ENCODE measurements at places on chromosomes 6 and 20. TPM values are rescaled to one million over a fixed set of nuclear protein-coding genes. Genes with fewer than 3 reads are reported as not detected.

DNA sequence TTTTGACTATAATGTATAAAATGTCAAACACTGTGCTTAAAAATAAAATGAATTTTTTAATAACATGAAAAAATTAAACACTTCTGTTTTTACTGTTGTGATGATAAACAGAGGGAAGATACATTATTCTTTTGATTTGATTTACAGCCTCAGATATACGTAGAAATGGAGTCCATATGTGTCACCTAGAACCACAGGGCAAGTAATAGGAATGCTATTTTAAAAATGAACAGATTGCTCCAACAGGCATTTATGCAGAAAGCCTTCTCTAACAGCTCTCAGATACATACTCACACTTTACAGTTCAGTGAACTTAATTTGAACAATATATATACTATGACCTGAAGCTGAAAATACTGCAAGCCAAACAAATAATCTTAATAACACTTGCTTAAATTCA, 1551.0 kb downstream of the GRIK2 start:
- no peaks in the 10 kb centered on the region for H3K4me1 ChIP-seq
- H3K27me3 ChIP-seq = no peaks in the 10 kb centered on the region
- H3K36me3 ChIP-seq = no peaks in the 10 kb centered on the region
- DNase-seq = no peak
- H3K4me3 ChIP-seq = no peak overlapping the region

FKBP1A gene
- total RNA-seq = 90.1 TPM

SIRPA gene
- total RNA-seq = 42.9 TPM

GRCh38 chr6:143542888-143543287, 31.4 kb upstream of the FUCA2 start:
- DNase-seq = no peak
- H3K27me3 ChIP-seq = no peaks in the 10 kb centered on the region
- H3K4me3 ChIP-seq = no peak overlapping the region
- H3K4me1 ChIP-seq = peaks cover 49% of the 10 kb centered on the region

MATN4 gene
- not detected for total RNA-seq
